ENCODE measurements at places on chromosomes 2 and 18. TPM values are rescaled to one million over a fixed set of nuclear protein-coding genes. Genes with fewer than 3 reads are reported as not detected.
A peak's percentile ranks its signal among the peaks of the same experiment; 100 is the strongest.

The ABCB11 gene
- 0.26 TPM for total RNA-seq

The ASXL3 gene
- total RNA-seq: under 0.01 TPM

DNA sequence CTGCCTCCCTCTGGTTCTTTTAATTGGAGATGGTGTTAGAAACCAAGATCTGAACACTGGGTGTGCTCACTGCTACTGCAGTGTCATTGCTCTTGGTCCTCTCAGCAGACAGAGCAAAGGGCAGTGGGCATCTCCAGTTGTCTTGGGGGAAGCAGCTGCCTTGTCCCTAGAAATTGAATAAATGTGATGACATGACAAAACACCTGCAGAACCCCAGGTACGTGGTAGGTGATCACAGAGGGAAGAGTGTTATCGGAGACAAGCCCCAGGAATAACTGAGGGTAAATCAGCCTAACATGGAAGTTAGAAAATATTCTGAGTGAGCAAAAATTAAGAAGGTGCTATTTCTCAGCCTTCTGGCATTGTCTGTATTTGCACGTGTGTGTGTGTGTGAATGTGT lies 311.9 kb upstream of the HDAC4 start:
- no peak for DNase-seq

- DNase-seq: no peak
Measured at GRCh38 chr2:240350006-240350355, 85.5 kb upstream of the GPC1 start.

DNA sequence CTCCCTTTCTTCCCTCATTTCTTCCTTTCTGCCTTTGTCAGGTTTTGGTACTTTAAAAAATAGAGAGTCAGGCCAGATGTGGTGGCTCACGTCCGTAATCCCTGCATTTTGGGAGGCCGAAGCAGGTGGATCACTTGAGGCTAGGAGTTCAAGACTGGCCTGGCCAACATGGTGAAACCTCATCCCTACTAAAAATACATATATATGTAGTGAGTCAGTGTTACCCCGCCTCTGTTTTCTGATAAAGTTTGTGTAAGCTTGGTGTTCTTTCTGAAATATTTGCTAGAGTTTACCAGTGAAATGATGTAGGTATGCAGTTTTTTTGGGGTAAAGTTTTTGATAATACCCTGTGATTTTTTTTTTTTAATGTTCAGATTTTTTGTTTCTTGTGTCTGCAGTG lies 58.8 kb downstream of the DGKD start:
- DNase-seq: peak; percentile 51

GRCh38 chr2:31812051-31812798 lies 198.6 kb downstream of the MEMO1 start:
- peak; percentile 33 for DNase-seq

The FBXO36 gene
- 3.4 TPM for total RNA-seq

GRCh38 chr2:122412360-122412759 lies 656.9 kb downstream of the TSN start:
- DNase-seq: no peak

DNA sequence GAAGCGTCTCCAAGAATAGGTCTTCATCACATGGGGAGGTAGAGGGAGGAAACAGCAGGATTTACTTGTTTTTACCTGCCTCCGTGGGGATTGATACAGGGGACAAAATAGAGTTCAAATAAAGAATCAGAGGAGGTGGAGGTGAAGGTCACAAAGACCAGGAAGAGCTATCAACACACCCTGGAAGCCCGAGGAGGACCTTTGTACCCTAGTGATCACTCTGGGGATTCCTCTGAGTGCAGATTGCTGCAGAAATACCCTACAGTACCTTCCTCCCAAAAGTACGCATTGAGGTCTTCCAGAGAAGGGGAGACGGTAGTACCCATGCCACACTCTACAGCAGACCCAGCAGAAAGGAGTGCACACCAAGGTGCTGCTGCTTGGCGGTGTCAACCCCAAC lies 44.9 kb downstream of the OSR1 start:
- DNase-seq: no peak

The GAREM1 gene
- total RNA-seq: 10.0 TPM

The GALNT5 gene
- total RNA-seq: 26.1 TPM

The CDH2 gene
- total RNA-seq: 0.79 TPM

The SIX2 gene
- 4.2 TPM for total RNA-seq

DNA sequence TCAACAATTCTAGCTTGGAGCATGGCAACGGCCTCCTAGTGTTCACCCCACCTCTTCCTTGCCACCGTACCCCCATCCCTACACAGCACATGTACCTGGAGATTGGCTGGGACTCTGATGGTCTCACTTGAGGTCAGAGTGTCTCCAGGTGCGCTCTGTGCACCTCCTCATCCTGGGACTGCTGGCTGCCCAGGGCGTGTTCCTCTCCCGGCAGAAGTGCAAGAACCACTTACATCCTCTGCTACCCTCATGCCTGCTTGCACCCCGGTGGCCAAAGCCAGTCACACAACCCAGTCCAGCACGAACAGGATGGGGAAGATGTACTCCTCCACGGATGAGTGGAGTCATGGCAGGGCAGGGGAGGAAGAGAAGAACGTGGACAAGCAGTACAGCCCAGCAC lies 151.5 kb downstream of the ASB1 start:
- no peak for DNase-seq

The SGPP2 gene
- 9.7 TPM for total RNA-seq

The RTP5 gene
- not detected for total RNA-seq

The TANC1 gene
- total RNA-seq: 29.5 TPM

The METTL21A gene
- 11.6 TPM for total RNA-seq

The MGAT5 gene
- total RNA-seq: 66.2 TPM

The CLEC4F gene
- not detected for total RNA-seq

- DNase-seq: no peak
Measured at GRCh38 chr18:50610349-50610748, 50.5 kb downstream of the MAPK4 start.

DNA sequence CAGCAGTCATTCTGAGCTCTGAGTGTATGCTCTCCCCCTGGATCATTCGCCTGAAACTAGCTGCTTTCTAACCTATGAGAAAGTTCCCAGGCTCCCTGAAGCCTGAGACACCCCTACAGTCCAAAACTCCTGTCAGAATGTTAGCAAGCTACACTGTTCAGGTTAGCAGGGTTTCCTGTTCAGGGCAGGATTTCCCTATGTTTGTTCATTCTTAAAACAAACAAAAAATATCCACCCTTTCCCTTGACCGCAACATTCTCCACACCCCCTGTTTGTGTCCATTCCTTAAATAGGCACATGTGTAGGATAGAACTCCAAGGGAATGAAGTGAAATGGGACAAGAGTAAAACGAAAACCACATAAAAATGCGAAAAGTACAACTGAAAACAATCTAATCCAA lies 83.1 kb downstream of the KLF7 start:
- DNase-seq: no peak

- DNase-seq: no peak
Measured at GRCh38 chr2:168797286-168797655, 5.2 kb upstream of the NOSTRIN start.

GRCh38 chr2:45170191-45171135 lies 161.2 kb upstream of the SIX2 start:
- DNase-seq: peak; percentile 13

GRCh38 chr2:237074211-237074993 lies 11.3 kb upstream of the COPS8 start:
- DNase-seq: no peak

The METTL4 gene
- total RNA-seq: 11.0 TPM

DNA sequence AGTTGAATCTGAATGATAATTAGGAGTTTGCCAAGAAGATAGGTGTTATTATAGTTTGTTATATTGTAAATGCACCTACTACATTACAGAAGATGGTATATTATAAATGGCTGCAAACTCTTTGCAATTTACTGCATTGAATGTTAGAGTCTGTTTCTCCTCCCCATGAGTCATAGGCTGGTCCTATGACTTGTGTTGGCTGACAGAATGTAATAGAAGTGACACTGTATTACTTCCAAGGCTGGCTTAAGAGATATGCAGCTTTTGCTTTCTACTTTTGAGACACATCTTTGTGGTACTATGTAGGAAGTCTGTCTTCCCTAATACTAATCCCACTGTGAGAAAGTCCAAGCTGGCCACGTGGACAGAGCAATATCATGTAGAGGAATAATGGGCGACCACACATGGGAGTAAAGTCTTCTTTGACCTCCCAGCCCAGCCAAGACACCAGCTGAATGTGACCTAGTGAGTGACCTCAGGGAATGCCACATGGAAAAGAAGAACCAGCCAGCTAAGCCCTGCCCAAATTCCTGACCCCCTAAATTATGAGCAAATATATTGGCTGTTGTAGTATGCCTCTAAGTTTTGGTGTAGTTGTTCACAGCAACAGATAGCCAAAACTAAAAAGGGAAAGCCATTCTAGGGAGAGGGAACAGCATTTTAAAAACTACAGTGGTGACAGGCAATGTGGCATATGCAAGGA lies 6.8 kb upstream of the DDX1 start:
- DNase-seq: peak; percentile 44

The DAPL1 gene
- not detected for total RNA-seq

The FAM161A gene
- total RNA-seq: 0.90 TPM

DNA sequence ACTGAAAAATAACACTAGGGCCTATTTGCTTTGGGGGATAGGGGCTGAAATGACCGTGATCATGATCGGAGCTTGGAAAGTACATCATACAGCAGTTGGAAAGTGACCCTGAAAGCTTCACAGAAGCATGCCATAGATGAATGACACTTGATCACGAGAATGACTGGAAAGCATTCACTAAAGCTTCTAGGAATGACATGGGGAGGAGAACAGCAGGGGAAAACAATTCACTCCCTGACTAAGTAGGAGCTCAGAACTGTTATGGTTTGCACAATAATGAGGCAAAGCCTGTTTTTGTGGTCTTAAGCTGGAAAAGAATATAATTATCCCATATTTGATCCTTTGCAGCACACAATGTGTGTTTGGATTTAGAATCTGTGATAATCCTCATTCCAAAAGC lies 237.5 kb downstream of the NOL4 start:
- DNase-seq: no peak

GRCh38 chr2:181483211-181483610 lies 26.0 kb downstream of the ITGA4 start:
- DNase-seq: no peak

All from bronchial epithelial cell (primary cell).